ENCODE measurements at places on chromosomes 16 and 17.

DNA sequence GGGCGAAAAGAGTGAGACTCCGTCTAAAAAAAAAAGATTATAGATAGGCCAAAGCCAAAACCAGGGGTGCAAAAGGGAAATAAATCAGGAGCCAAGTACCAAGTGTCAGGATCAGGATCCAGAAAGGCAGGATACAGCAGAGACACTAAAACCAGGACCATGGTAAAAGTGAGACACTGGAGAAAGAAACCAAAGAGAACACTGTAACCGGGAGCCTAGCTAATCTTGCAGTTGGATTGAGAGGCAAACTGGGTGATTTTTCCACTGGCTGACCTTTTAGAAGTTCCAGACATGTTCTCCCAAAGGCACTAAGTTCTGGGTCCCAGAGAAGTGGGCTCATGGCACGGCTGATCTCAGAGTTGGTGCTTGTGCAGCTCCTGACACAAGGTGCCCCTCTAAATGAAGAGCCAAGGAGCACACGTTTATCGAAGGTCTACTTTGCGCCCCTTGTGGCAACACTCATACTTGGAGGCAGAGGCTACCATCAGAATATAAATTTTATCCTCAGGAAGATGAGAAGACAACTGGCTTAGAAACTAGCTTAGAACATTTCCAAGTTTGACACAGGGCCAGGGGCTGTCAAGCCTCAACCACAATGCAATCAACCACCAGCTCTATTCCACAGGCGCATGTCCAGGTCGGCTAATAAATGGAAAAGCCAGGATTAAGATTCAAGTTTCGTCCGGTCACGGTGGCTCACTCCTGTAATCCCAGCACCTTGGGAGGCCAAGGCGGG lies 27.5 kb upstream of the HELZ start:
- DNase-seq, result no peak

GRCh38 chr17:71505200-71505599 lies 615.6 kb upstream of the SOX9 start:
- DNase-seq, result no peak

- no peak for DNase-seq
Observed at GRCh38 chr16:86549076-86549892, 5.8 kb downstream of the MTHFSD start.

GRCh38 chr17:69802045-69802740 lies 272.8 kb upstream of the KCNJ16 start:
- no peak for DNase-seq

- no peak for DNase-seq
Observed at GRCh38 chr16:17098685-17099084, 372.1 kb downstream of the XYLT1 start.

DNA sequence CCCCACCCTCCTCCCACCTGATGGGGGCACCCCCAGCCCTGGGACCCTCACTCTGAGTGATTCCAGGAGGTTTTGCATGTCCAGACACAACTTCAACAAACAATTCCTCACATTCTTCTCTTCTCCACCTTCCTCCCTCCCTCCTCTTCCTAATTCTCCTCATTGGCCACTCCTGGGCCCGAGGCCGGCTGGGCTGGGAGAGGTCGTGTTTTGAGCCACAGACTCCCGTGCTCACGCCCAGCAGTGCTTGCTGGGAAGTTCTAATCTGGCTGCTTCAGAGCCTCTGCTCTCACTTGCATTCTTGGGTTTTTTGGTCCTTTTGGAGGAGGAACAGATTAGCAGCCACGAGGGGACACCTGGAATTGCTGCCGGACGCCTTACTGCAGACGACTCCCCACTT lies 157.0 kb downstream of the NTN1 start:
- no peak for DNase-seq

DNA sequence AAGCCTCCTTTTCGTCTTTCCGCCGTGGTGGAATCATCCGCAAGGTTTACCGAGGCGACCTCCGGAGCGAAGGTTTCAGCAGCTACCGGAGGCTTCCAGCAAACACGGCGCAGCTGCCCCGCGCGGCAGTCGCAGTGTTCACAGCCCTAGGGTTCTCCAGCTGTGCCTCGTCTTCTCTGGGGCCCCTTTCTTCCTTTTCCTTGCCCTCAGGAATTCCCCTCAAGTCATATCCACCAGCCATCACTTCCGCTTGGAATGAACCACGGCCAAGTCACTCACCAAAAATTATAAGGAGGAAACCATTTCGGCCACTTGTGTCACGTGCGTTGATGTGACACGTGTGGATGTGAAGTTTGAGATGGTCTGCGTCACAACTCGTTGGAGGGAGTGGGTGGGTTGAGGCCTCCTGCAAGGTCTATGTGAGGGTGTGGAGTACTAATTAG lies 636 bp upstream of the ERN1 start:
- no peak for DNase-seq

DNA sequence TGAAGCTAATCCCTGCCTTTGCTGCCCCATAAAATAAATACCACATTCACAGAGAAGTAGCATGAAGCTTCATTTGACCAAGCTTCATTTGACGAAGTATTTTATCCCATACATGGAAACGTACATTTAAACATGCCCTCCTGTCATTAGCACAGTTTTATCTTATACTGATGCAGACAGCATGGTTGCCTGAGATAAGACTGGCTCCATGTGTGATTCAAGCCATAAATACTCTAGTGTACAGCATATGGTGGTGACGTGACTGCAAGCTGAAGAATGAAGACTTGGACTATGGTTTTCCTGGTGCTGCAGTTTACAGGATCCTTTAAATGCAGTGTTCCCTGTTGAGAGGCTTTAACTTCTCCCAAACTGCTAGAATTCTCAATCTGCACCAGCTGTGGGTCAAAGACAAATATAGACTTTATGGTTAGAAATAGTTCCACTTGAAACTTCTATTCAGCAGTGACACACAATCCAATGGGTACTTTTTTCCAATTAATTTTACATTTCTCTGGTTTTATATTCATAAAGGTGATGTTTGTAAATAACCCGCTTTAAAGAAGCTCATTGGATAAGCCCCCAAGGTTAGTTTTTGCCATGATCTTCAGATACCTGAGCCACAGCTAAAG lies 64.9 kb downstream of the CYB561 start:
- no peak for DNase-seq

DNA sequence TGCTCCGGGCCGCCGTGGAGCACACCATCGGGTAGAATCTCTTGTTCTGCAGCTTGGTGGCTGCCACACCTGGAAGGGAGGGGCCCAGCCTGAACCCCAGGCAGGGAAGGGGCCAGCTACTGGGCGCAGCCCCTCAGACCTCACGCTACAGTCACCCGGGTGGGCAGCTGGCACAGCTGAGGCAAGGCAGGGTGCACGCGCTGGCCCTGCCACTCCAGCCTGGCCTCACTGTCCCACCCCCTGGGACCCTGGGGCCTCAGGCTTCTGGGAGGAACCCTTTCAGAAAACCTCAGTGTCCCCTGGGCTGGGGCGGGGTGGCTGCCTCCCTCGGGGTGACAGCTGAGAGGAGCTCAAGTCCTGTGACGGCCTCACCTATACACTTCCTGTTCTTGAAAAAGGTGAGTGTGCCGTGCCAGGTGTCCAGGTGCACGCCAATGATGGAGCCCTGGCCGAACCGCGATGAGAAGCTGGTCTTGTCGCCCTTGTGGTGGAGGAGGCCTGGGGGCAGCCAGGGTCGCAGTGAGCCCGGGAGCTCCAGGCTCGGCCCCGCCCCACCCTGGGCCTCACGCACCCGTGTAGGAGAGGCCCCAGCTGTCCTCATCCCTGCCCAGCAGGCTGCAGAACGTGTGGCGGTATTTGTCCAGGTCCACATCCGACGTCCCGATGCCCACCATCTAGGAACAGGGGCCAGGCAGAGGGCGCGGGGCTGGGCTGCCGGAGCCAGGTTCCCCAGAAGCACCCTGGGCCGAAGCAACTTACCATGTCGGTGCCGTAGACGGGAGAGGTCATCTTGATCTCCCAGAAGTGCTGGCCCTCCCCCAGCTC lies 4.7 kb upstream of the MRPS34 start:
- DNase-seq, result no peak

DNA sequence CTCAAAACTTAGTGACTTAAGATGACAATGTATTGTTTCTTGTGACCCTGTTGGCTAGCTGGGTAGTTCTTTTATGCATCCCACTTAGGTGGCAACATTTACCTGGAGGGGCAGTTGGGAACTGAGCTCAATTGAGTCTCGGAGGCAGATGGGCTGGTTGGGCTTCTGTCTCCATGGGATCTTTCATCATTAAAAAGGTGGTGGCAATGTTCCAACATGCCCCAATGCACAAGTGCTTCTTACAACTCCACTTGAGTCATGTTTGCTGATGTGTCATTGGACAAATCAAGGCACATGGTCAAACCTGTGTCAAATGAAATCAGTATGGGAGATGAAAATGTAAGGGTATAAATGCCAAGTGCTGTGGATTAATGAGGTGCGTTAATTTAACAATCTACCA lies 11.7 kb upstream of the HS3ST3B1 start:
- no peak for DNase-seq

GRCh38 chr17:1197379-1197778 lies 17.6 kb upstream of the ABR start:
- DNase-seq, result no peak

GRCh38 chr16:85485379-85485778 lies 127.7 kb upstream of the GSE1 start:
- no peak for DNase-seq

DNA sequence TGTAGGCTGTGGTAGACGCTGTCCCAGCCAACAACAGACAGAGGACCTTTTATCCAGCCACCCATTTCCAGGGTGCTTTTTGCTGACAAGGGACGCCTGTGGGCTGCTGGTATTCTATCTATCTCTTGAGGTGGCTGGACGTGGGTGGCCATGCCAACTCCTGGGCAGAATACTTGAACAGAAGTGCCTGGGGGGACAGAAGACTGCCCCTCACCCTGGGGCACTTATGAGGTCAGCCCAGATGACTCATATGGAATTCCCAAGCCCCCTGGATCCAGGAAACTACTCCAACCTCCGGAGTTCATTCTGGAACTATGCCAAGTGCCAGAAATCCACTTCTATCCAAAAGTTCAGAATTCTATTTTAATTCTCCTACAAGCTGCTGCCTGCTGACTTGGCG lies 61.3 kb downstream of the CDRT4 start:
- DNase-seq, result no peak

- DNase-seq, result no peak
Observed at GRCh38 chr17:37233036-37233435, 142.7 kb upstream of the C17orf78 start.

DNA sequence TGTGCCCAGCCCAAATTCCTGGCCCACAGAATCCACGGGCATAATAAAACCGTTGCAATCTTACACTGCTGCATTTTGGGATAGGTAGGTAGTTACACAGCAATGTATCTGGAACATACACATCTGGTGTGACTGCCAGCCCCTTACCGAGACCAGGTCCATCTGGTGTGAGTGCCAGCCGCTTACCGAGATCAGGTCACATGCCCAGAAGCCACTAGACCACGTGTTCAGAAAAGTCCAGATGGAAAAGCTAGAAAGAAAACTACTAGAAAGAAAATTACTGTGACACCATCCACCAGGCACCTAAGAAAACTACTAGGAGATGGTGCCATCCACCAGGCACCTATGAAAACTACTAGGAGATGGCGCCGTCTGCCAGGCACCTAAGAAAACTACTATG lies 19.4 kb downstream of the PIK3R5 start:
- no peak for DNase-seq

GRCh38 chr17:20983359-20983637 lies 59.5 kb downstream of the USP22 start:
- no peak for DNase-seq

GRCh38 chr17:17691468-17692263 lies 10.4 kb downstream of the RAI1 start:
- DNase-seq, result no peak

GRCh38 chr17:17077861-17078732 lies 35.8 kb downstream of the MPRIP start:
- no peak for DNase-seq

DNA sequence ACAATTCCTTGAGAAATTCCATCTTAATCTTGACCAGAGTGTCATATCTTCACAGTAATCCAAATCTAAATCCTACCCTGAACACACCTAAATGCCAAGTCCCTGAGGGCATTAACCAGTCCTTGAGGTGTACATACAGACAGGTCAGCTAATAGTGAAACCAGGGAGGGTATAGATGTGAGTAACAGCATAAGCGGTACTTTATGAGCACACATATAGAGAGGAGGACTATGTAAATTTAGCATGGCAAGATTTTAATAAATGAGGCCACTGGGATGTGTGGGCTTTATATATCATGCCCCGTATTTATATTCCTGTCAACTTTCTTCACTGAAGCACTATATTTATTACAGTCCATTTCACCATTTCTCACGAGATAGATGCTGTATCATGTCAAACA lies 80.2 kb downstream of the GP2 start:
- no peak for DNase-seq

GRCh38 chr17:44642834-44643233 lies 13.4 kb upstream of the MEIOC start:
- DNase-seq, result no peak

GRCh38 chr17:65123757-65124675 lies 13.2 kb upstream of the RGS9 start:
- DNase-seq, result no peak

- DNase-seq, result no peak
Observed at GRCh38 chr16:85998868-85999729, 100.1 kb downstream of the IRF8 start.

- DNase-seq, result no peak
Observed at GRCh38 chr16:4131621-4132020, 15.4 kb upstream of the ADCY9 start.

GRCh38 chr16:80615735-80616134 lies 74.9 kb downstream of the DYNLRB2 start:
- no peak for DNase-seq

- no peak for DNase-seq
Observed at GRCh38 chr16:76941113-76941512, 249.9 kb upstream of the MON1B start.

DNA sequence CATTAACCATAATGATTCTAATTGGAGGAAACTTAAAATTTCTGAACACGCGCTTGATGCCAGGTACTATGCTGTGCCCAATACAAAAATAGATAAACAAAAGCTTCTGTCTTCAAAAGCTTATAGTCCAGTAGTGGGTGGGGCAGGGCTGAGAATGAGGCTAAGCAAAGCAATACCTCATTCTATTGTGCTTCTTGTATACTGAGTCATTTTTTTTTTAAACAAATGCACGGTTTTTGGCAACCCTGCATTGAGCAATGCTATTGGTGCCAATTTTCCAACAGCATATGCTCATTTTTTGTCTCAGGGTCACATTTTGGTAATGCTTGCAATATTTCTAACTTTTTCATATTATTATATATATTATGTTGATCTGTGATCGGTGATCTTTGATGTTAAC lies 34.7 kb upstream of the HNF1B start:
- no peak for DNase-seq

- peak; percentile 54 for DNase-seq
Observed at GRCh38 chr17:20116683-20117309, 107.6 kb downstream of the SPECC1 start.

GRCh38 chr17:9308069-9308468 lies 267.6 kb downstream of the STX8 start:
- DNase-seq, result no peak

- DNase-seq, result no peak
Observed at GRCh38 chr16:17395849-17396480, 74.8 kb downstream of the XYLT1 start.

GRCh38 chr17:63698886-63699637 lies 863 bp downstream of the LIMD2 start:
- peak; percentile 96 for DNase-seq

- no peak for DNase-seq
Observed at GRCh38 chr17:65787503-65787902, 226.1 kb upstream of the AXIN2 start.

GRCh38 chr17:17198281-17198680 lies 7.9 kb downstream of the PLD6 start:
- no peak for DNase-seq

Data from CD4-positive, alpha-beta T cell treated with Interleukin-6 at 100 ng/mL for 8 hours (primary cell).